ENCODE measurements at places on chromosomes 12 and 14. TPM values are rescaled to one million over a fixed set of nuclear protein-coding genes. Genes with fewer than 3 reads are reported as not detected.

MYF6 gene
- not detected for total RNA-seq

ACSS3 gene
- total RNA-seq, result not detected

GRCh38 chr14:73760598-73761586, 46.7 kb upstream of the PNMA1 start:
- DNase-seq, result peak; percentile 66

- DNase-seq, result no peak
These were observed 184.0 kb downstream of the TMX1 start for GRCh38 chr14:51424041-51424440.

DNA sequence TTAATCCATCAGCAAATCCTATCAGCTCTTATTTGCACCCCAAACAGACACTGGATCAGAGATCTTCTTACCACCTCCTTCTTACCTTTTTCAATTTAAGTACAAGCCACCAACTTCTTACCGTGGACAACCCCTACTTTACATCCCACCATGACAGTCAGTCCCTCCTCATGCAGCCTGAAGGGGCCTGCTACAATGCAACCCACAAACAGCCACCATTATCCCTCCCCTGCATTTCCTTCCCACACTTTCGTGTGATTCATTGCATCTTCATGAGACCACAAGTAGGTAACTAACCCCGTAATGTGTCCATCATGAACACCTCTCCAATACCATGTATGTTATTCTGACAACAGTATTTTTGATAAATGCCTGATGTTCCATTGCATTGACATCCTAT, 108.6 kb downstream of the BCL11B start:
- no peak for DNase-seq

DNA sequence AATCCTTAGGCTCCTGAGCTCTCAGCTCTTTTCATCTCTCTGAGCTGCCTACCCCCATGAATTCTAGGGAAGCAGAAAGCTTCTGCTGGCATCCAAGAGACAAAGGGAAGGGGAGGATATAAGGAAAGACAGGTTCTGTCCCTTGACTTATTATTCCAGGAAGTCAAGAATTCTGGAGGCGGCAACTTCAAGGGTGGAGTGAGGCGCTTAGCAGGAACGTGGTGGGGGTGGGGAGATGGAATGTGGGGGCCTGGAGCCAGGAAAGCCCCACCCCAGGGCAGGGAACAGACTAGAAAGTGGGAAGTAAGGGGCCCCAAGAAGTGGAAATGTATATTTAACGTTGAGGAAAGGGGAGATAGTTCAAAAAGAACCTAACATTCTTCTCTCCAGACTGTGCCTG, 1.4 kb downstream of the CALCOCO1 start:
- DNase-seq, result no peak

DNA sequence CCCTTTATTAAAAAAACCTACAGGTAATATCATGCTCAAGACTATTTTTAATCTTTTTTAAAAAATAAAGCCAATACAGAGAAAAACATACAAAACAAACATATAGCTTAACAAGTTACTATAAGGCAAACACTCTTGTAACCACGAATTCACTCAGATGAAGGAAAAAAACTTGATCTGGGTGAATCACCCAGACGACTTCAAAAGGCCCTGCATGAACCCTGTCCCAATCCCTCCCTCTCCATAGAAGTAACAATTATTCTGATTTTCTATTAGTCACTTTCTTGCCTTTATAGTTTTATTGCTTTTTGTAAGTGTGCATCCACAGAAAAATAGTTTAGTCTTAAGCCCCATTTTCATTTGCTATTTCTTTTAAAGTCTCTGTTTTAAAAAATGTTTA, 72.6 kb downstream of the LRP6 start:
- no peak for DNase-seq

C12orf56 gene
- total RNA-seq, result not detected

SLC10A1 gene
- not detected for total RNA-seq

GMFB gene
- 29.0 TPM for total RNA-seq

ATP5F1B gene
- total RNA-seq, result 788 TPM

- no peak for DNase-seq
These were observed 114.5 kb downstream of the SRGAP1 start for GRCh38 chr12:63958876-63959580.

TMEM63C gene
- 1.1 TPM for total RNA-seq

GRCh38 chr14:65301862-65302539, 110.5 kb upstream of the FUT8 start:
- no peak for DNase-seq
